ENCODE measurements at places on chromosomes 6 and 20.
A peak's percentile ranks its signal among the peaks of the same experiment; 100 is the strongest.

DNA sequence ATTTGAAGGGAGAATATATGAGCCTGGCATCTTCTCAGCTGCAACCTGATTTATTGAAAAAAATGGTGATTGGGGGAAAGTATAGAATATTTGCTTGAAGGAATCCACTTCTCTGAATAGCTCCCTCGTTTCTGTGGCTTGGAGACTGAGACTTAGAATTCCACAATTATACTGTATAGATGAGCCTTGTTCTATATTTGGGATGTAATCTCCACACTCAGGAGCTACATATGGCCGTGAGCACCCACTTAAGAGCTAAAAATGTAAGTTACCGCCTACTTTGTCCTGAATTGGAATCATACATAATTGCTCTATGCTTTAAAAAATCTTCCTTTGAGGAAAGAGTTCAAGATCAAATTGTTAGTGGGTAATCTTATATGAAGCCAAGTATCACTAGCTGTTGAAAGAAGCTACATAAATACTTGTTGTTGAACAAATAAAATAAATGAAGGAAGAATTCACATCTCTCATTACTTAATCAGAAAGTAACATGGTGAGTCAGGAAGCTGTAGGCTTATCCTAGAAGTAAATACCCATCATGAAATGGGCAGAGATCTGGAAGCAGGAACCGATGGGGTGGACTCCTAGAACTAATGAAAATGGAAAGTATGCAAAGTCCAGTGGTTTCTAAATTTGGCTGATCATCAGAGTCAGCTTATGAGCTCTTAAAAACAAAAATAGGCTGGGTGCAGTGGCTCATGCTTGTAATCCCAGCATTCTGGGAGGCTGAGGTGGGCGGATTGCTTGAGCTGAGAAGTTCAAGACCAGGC lies 254.3 kb downstream of the SOX4 start:
- DNase-seq: no peak

DNA sequence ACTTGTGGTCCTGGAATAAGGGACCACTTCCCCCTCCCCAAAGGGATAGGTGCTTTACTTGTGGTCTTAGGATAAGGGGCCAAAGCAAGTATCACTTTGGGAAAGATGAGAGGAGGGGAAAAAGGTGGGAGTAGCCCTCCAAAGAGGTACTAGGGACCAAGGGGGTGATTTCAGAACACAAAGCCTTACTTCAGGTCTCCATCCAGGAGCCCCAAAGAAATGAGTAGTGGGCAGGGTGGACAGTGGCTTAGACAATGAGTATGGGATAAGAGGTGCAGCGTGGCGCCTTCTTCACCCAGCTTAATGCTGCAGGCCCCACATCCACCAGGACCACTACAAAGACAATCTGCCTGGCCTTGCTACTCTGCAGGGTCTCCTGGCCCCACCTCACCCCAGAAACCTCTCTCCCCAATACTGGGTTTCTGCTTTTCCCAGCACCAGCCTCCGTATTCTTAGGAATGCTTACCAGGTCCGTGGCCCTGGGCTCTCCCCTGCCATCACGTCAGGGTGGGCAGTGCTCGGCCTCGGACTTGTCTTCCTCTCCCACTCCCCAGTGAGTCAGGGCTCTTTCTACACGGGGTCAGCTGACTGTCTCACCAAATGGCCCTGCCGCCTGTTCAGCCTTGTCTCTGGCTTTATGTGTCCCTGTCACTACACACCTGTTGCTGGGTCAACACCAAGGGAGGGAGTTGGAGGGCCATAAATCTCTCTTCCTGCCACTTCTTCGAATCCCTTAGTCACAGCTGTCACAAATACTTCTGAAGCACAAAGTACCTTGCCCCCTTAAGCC lies 3.1 kb downstream of the NNAT start:
- DNase-seq: no peak

DNA sequence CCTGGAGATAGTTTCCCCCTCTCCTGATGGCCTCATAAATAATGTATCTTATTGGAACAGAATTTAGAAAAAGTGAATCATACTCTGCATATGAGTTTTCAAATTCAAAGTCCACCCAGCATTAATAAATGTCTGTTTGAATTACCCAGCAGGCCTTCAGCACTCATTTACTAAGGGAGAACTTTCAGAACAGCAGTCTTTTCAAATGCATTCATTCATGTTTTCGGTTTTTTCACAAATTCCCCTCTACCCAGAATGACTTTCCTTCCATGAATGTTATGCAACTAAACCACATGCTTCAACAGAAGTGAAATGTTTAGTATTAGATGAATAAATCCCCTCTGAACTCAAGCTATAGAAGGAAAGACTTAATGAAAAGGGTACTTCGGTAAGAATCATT lies 92.4 kb downstream of the RTN4IP1 start:
- no peak for DNase-seq

DNA sequence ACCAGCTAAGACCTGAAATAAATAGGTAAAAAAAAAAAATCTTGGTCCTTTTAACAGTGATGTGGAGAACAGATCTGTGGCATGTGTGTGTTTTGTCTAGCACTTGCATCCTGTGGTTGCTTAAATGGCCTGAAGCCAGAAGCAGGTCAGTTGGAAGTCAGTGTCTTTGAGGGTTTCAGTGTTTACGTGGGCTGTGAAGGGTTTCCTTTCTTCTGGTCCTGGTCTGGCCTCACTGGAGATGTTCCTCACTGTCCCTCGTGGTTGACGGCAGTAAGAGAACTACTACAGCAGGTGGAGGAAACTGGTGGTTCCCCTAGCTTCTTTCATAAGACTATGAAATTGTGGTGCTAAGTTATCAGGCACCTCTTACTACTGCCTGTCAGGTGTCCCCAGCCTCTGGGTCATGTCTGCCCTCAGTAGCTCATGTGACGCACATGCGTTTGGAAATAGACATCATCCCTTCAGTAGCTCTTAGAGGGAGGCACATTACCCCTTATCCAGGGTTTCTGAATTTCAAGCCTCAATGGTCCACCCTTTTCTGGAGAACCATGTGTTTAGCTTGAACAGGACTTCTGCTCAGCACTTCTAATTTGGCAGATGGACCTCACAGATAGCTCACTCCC lies 59.4 kb upstream of the SCP2D1 start:
- peak; percentile 34 for DNase-seq

- no peak for DNase-seq
Measured at GRCh38 chr6:19841181-19841580, 4.0 kb downstream of the ID4 start.

DNA sequence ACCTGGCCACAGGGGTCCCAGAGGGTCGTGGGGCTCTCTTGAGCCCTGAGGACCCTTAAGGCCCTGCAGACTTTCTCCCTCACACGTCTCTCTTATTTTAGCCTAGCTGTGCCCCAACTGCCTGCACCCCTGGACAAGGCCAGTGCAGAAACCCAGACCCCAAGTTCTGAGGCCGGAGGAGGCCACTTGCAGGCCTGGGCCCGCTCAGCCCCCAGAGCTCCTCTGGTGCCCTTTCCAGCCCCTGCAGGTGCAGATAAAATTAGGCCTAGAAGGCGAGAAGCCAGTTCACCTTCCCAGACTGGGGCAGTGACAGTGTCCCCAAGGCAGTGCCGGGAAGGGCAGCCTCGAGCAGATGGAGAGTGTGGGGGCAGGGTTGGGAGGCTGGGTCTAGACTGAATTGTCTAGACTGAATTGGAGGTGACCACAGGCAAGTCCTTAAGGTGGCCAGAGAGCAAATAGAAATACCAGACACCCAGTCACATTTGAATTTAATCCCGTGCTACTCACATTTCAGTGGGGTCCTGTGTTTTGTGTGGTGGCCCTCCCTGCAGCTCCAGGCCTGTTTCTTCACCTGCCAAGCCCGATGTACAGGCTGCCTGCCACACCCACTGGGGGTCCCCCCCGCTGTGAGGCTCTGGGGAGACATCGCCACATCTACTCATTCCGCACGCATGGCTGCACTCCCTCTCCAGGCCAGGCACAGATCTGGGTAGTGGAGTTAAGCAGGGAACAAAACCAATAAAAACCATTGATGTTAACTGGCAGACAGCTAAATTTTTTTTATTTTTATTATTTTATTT lies 8.6 kb upstream of the IP6K3 start:
- DNase-seq: no peak

DNA sequence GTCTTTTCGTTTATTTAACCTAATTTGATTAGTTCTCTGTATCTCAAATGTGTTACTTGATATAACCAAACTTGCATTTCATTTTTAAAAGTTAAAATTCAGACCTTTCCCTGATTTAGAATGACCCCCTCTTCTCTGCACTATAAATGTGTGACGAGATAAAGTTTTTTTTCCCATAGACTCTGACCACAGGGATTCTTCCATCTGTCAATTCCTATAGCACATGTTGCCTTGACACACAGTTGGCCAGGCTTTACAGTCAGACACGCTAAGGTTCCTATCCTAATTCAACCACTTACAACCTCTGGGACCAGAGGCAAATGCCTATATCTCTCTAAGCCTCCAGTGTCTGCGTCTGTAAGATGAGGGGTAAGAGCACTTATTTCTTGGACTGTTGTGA lies 40.6 kb downstream of the KCNS1 start:
- DNase-seq: no peak
